ENCODE measurements at places on chromosomes 3 and 15.

DNA sequence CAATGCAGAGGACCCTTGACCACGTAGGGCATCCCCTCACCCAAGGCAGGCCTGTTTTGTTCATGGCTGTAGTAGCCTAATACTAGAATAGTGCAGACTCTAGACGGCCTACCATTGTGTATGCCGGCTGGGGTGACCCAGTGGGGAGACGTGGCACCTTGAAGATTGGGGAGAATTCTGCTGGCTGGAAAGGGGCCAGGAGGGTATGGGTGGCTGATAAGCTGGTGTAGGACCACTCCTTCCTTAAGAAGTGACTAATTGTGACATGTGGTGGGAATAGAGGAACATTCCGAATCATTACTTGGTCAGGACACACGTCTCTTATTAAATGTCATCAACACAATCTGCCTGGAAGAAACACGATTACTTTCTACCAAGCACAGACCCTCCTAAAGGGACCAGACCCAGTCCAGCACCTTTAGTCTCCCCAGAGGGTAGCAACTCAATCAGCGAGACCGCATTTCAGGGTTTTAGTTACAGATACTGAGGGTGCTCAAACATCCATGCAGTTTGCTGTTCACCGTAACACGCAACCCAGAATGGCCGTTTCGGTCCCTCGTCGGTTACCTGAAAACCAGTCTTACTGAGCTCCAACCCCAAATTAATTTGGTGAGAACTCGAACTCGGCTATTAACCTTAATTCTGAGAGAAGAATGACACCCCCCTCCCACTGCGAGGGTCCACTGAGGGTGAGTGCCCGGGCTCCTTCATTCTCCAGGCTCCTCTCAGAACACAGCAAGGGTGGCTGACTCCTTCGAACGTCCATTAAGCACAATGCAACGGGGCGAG lies 1.6 kb upstream of the KLF13 start:
- no peak for DNase-seq

- DNase-seq = no peak
Measured at GRCh38 chr3:33256249-33256648, 21.0 kb upstream of the FBXL2 start.

- DNase-seq = no peak
Measured at GRCh38 chr3:5195605-5196004, 8.1 kb downstream of the EDEM1 start.

DNA sequence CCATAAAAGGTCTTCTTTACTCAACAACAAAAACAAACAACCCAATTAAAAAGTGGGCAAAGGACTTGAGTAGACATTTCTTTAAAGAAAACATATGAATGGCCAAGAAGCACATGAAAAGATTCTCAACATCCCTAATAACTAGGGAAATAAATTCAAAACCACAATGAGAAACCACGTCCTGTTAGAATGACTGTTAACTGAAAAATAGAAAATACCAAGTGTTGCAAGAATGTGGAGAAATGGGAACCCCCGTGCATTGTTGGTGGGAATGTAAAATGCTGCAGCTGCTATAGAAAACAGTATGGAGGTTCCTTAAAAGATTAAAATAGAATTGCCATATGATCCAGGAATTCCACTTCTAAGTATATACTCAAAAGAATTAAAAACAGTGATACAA lies 34.8 kb downstream of the NMNAT3 start:
- no peak for DNase-seq

DNA sequence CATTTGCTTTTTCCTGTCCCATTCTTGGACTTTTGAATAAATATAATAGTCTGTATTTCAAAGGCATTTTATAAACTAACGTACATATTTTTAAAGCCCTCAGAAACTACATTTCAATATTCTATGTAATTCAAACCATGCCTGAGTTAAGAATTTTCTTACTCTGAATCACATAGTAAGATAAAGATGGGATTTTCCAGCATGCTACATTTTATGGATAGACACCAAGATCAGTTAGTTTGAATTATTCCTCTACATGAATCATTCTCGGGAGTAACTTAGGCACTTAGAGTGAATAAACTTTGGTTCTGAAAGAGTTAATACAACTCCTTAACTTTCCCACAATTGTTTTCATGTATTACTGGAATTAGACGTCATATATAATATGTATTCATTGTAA lies 713.3 kb upstream of the CBLB start:
- no peak for DNase-seq

- DNase-seq = no peak
Measured at GRCh38 chr15:31482122-31482922, 155.7 kb downstream of the KLF13 start.

- DNase-seq = no peak
Measured at GRCh38 chr3:54845551-54845950, 82.3 kb downstream of the LRTM1 start.

DNA sequence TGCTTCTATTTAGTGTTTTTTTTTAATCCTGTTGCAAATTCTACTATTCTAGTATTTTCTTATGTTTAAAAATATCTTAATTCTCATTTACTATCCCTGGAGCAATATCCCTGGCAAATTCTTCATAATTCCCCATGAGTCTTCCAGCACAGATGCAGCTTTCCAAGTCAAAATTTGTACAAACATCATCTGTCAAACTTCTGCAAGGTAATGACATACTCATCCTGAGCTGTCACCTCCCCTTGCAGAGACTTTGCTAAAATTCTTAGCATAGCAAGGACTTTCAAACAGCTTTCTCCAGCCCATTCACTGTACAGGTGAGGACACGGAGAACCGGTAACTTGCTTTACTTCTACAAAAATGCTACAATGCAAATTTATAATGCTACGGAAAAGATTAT lies 28.6 kb upstream of the VGLL4 start:
- DNase-seq = no peak

- no peak for DNase-seq
Measured at GRCh38 chr3:79497447-79498111, 270.2 kb downstream of the ROBO1 start.

DNA sequence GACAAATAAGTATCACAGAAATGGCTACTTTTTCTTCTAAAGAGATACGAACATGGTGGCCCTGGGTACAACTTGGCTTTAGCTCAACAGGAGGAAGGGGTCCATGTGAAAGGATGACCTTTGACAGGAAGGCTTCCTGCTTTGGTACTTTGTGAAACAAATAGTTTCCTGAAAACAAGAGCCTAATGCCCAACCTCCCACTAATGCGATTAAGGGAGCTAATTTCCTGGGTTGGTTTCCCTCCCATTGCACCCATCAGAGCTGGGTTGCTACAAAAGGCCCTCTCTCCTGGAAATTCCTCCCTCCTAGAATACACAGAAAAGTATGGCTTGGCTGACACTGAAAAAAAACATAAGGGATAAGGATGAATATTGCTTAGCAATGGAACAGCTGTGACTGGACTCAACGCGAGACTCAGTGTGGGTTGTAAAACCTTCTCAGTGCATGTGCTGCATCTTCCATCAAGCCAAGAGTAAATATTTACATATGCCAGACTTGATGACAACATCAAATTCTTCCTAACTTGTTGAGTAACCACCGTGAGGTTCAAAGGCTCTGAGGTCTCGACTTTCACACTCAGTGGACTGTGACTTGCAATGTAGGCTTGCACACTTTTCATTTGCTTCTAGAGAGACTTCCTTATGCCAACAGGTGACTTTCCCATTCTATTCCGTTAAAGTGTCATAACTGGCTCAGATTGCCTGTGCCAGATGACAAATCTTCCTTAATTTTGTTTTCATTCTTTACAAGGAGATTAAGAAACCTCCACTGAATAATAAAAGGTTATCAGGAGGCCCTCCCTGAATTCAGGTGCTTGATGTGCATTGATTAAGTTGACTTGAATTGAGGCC lies 60.1 kb downstream of the ADAMTS9 start:
- no peak for DNase-seq

DNA sequence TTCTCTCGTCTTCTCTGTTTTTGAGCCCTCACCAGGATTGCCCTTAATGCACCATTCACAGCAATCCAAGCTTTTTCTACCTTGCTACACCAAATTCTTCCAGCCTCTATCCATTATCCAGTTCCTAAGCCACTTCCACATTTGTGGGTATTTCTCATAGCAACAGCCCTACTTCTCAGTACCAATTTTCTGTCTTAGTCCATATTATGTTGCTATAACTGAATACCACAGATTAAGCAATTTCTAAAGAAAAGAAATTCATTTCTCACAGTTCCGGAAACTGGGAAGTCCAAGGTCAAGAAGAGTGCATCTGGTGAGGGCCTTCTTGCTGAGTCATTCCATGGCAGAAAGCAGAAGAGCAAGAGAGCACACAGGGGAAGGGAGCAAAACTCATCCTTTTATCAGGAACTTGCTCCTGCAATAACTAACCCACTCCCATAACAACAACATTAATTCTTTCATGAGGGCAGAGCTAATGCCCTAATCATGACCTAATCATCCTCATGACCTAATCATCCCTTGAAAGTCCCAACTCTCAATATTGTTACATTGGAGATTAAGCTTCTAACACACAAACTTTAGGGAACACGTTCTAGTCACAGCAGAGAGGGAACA lies 9.7 kb upstream of the EIF1B start:
- DNase-seq = peak; percentile 18

DNA sequence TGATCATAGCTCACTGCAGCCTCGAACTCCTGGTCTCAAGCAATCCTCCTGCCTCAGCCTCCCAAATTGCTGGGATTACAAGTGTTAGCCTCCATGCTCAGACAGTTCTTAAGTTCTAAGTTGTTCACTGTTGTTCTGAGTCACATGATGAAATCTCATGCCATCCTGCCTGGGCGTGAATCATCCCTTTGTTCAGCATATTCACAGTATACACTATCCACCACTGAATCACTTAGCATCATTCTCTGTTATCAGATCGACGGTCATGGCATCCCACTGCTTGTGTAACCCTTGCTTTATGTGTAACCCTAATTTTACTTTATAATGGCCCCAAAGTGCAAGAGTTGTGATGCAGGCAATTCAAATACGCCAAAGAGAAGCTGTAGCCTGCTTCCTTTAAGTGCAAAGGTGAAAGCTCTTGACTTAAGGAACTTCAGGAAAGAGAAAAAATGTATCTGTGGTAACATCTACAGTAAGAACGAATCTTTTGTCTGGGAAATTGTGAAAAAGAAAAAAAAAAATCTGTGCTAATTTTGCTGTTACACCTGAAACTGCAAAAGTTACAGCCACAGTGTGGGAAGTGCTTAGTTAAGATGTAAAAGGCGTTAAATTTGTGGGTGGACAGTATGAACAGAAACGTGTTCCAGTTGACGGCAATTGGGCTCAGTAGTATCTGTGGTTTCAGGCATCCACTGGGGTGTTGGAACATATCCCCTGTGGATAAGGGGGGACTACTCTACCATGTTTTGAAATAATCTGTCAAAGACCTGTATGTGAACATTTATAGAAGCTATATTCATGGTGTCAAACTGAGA lies 80.6 kb downstream of the PCOLCE2 start:
- DNase-seq = peak; percentile 21

DNA sequence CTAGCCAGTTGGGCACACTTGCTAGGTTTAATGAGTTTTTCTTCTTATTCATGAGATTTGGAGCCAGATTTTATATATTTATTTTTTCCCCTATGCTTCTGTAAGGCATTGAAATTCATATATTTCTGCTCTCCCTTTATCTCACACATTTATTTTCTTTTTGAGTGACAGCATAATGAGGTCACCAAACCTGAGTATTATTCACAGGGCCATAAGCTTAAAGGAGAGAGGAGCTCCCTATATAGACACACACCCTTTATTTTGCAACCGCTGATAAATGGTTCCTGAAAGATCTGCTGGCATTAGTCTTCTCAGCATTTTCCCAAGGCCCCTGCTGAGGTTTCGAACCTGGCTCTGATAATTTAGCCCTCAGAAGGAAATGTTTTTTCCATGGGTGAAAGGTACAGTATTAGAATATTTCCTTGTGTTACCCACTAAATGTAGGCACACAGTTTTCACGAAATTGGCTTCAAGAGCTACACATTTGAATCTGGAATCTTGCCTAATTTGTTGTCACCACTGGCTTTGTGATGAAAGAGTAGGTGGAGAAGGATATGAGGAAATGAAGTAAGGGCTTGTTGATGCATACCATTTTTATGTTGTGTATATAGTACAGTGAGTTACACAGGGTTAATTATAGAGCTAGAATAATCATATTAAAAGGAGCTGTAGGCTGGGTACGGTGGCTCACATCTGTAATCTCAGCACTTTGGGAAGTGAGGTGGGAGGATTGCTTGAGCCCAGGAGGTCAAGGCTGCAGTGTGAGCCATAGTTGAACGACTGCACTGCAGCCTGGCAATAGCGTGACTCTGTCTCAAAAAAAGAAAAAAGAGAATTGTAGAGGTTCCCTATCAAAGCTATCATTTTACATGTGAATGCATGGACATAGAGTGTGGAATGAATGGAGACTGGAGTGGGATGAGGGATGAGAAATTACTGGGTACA lies 6.5 kb downstream of the KLHL18 start:
- DNase-seq = no peak

GRCh38 chr3:25697553-25697952 lies 32.8 kb upstream of the TOP2B start:
- DNase-seq = no peak

DNA sequence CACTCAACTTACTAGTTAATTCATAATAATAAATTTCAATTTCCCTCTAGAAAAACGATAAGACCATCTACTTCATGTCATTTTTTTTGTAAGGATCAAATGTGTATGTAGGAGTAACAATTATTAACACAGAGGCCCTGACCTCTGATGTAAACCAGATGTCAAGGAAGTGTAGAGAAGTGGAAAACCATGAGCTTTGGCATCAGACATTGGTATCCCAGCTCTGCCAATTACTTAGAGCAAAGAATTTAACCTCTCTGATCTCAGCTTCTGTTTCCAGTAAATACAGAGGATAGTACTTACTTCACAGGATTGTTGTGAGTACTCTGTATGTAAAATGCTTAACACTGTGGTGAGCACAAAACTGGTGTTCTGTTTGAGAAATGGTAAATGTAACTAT lies 17.5 kb downstream of the AQR start:
- DNase-seq = no peak

- no peak for DNase-seq
Measured at GRCh38 chr3:138547342-138547975, 46.6 kb downstream of the CEP70 start.

GRCh38 chr3:28198974-28199373 lies 42.4 kb upstream of the CMC1 start:
- DNase-seq = no peak

DNA sequence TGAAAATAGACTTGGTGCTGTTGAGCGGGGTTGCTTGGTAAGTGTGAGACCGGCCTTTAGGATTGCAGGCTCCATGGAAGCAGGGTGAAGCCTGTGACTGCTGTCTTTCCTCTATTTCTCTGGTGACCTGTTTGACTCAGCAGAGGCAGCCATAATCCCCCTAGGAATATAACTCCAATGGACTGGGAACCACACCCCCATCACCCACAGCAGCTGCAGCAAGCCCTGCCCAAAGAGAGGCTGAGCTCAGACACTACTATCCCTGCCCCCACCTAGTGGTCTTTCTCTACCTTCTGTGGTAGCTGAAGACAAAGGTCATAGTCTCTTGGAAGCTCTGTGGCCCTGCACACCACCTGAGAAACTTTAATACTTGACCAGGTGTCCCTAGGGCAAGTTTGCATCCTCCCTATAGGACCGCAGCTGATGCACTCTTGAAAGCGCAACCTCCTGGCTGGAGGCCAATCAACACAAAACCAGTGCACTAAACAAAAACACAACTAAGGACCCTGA lies 133.6 kb upstream of the MRPL3 start:
- DNase-seq = no peak

- DNase-seq = no peak
Measured at GRCh38 chr15:35505141-35505540, 40.8 kb downstream of the DPH6 start.

Data from brain pericyte (primary cell).